Activated T-cell treated with anti-CD3 and anti-CD28 coated beads, Interleukin-2, amount 50 U/mL, for 1 hour (primary cell): ENCODE measurements at places on chromosomes 12 and 14.

GRCh38 chr12:64800640-64801039, 23.8 kb upstream of the TBC1D30 start:
- no peak for DNase-seq

- DNase-seq = no peak
These were observed 359.5 kb downstream of the CACNA1C start for GRCh38 chr12:2412305-2412643.

DNA sequence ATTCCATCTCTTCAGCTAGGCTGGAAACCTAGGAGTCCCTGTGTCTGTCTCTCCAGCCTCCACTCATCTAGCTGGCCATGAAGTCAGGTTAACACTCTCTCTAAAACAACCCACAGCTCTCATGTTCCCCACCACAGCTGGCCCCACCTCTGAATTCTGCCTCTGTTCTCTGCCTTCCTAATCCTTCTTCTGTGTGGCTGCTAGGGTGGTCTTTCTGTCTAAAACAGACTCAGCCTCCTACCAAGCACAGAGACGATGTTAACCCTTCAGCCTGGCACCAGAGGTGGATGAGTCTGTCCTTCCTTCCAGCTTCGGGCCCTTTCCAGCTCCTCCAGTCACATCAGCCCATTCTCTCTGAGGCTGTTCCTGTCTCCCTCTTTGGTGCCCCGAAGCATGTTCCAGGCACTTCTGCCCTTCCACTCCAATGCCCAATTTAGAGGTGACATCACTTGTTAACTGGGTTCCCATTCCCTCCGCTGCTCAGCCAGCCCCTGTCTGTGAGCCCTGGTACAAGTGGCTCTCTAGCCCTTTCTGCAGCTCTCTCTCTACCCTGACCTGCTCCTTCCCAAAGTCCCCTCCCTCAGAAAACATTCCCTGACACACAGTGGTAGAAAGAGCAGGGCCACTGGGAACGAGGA, 9.1 kb downstream of the FIGNL2 start:
- no peak for DNase-seq

GRCh38 chr12:43105426-43105981, 446.5 kb downstream of the ADAMTS20 start:
- no peak for DNase-seq

DNA sequence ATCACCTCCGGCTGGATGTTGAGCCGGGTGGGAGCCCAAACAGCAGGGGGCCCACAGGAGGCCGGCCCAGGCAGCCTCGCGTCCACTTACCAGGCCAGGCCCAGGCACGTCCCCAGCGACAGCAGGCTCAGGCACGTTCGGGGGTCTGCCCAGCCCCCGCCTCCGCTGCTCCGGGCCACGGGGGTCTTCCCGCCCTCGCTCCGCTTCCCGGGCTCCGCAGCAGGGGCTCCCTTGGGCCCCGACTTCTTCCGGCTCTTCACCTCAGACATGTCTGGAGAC, 216 bp downstream of the IKBIP start:
- no peak for DNase-seq

- no peak for DNase-seq
These were observed 45.5 kb downstream of the ATF7IP start for GRCh38 chr12:14410841-14411569.

DNA sequence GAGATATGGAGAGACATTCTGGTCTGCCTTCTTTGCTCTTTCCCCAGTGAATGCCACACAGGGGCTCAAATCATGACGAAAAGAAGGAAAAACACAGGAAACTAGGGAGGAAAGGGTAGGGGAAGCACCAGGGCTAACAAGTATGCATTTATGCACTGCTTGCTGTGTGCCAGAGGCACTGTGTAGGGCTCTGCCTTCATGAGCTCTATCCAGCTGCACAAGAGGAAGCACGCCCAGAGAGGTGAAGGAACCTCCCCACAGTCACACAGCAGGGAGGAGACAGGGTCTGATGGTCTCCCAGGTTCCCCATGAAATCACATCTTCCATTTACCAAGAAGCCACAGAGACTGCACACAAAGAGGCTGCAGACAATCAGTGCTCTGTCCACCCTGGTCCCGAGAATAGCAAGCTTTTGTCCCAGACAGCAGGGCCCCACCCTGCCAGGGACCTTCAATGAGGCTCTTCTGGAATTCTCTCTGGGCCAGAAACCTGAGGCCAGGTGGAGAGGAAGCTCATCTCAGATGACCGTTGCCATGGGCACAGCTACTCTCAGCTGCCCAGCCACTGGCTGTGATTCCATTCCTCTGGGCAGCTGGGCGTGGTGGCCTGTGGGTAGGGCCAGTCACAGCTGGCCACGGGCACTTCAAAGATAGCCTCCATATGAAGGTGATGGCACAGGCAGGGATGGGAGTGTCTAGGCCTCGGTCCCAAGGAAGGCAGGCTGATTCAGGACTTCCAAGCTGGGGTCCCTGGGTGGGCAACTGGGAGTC, 7.3 kb upstream of the TRPV4 start:
- no peak for DNase-seq

DNA sequence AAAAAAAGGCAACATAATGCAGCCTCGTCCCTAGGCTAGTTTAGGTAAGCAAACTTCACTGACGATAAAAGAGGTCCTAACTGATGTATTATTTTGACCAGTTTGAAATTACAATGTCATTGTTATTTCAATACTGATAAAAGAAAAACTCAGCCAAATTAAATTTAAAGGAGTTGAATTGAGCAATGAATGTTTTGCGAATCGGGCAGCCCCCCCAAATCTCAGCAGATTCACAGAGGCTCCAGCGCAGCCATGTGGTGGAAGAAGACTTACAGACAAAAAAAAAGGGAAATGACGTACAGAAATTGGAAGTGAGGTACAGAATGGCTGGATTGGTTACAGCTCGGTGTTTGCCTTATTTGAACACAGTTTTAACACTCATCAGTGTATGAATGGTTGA, 8.2 kb upstream of the LDHB start:
- DNase-seq = no peak

GRCh38 chr14:73764406-73765280, 50.5 kb upstream of the PNMA1 start:
- no peak for DNase-seq

- no peak for DNase-seq
These were observed 50.9 kb upstream of the TRAF3 start for GRCh38 chr14:102726191-102726949.

GRCh38 chr12:93425736-93426411, 15.9 kb downstream of the UBE2N start:
- DNase-seq = no peak

- no peak for DNase-seq
These were observed 54.8 kb upstream of the DYRK2 start for GRCh38 chr12:67593461-67594330.

DNA sequence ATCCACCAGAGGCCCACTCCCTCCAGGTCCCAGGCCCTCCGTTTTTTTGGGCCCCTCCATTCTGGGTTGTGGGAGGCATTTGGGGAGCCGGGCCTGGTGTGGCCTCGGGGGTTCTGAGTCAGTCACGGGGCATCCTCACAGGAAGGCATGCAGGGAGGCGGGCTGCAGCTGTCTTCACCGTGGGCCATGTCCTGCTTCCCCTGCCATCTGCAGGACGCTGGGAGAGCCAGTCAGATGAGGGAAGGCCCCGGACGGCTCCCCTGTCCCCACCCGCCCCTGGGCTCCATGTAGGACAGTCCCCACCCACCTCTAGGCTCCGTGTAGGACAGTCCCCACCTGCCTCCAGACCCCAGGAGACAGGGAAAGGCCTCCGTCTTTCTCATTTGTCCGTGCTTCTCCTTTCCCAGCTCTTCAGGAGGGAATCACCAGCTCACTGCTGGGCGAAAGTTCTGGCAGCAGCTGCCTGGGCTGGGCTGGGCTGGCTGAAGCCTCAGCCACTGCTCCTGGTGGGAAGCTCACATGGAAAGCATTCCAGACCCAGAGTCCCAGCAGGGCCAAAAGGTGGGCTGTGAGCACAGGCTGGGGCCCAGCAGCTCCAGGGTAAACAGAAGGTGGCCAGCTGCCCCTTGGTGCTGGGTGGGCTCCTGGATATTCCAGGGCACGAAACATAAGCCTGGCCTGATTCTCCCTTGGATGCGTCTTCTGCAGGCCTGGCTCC, 217.8 kb downstream of the KIF26A start:
- peak; percentile 9 for DNase-seq

- DNase-seq = no peak
These were observed at the start of gene MEG3 for GRCh38 chr14:100825713-100826331. Gene MEG3, plus strand, starts transcription at chr14:100826118.

DNA sequence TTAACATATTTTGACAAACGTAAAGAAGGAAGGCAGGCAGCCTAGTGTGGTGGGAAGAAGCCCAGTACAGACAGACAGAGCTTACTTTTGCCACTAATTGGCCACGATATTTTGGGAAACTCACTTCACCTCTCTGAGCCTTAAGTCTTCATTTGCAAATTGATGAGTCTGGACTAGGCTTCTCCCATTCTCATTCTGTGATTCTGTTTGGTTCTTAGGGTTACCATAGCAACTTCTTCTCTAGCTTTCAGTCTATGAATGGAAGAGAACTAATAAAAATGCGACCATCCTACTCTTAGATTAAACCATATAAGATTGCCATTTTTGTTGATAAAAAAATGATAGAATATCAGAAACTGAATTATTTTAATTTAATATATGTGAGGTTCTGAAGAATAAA, 210.5 kb downstream of the SNAPC1 start:
- no peak for DNase-seq

- DNase-seq = no peak
These were observed 72.2 kb downstream of the DENND5B start for GRCh38 chr12:31518680-31519227.

DNA sequence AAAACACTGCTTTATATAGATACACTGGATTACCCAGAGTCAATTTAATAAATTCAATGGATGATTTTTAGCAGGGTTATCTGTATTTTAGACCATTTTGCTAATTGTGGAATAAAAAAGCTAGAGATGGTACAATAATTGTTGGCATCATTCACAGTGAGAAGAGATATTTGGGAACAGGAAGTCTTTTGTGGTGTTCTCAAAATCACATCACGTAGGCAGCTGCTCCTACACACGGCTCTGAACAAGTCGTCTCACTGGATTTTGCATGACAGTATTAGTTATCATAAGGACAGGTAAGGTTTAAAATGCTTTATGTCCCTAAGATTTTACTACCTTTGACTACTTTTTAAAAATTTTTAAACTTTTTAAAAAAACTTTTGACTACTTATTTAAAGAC, 52.0 kb downstream of the PAPLN start:
- DNase-seq = no peak

DNA sequence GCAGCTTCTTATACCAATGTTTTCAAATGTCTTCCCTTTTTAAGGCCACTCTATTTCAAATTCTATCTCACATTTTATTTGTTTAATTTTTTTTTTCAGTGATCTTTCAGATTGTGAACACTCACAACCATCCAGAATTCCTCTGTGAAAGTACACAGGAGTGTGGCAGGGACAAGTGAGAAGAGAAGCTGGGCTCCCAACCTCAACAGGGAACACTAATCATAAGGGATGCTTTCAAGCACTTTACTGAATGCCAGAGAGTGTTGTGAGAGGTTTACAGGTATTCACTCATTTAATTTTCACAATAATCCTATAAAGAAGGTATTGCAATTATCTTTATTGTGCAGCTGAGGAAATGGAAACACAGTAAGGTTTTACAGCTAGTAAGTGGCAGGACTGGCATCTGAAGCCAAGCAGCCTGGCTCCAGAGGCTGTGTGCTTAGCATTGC, 60.1 kb upstream of the PYGL start:
- DNase-seq = no peak

GRCh38 chr12:122067548-122067947, 11.0 kb upstream of the MLXIP start:
- DNase-seq = no peak

DNA sequence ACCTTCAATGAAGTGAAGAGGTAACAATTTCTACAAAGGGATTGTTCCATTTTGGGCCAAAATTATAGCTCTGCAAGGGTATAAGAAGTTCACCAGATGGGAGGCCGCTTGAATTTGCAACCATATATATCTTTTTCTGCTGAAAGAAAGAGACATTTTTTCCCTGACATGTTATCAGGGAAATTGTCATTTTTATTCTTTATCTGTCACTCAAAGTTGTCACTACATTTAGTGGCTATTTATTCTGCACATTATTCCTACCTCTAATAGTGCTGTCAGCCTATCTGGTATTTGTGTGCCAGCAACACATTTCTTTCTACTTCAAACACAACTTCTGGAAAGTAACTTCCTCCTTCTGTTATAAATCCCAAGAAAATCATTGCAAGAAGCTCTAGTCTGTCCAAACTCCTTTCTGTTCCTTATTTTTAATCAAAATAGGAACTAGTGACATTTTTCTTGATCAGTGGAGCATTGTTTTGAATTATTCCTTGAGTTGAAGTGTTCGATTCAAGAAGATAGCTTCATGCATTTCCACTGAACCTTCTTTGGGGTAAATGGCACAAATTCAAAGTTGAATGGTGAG, 137.9 kb upstream of the ATP2B1 start:
- no peak for DNase-seq

GRCh38 chr14:30957813-30958370, 67.6 kb upstream of the AP4S1 start:
- DNase-seq = no peak

- DNase-seq = no peak
These were observed 66.7 kb downstream of the PTPN21 start for GRCh38 chr14:88488081-88488480.

- DNase-seq = no peak
These were observed 61.0 kb downstream of the PPM1A start for GRCh38 chr14:60309867-60310552.

GRCh38 chr12:58513852-58514251, 406.5 kb downstream of the LRIG3 start:
- DNase-seq = no peak

GRCh38 chr14:95503365-95504134, 12.9 kb downstream of the SYNE3 start:
- no peak for DNase-seq

DNA sequence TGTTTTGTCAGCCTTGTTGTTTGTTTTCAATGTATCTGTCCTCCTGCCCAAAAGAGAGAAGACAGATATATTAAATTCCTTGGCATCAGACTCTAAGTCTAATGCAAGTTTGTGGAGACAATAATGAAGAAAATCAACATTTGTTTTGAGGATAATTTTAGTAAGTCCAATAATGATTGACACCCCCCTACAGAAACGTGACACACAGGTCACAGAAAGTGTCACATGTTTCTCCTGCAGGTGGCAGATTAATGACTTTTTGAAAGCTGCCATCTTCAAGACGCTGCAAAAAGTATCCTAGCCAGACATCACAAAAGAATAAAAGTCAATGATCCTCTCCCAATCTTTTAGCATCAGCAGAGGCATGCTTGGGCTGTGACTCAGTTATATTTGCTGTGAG, 378.8 kb upstream of the TMPO start:
- no peak for DNase-seq

DNA sequence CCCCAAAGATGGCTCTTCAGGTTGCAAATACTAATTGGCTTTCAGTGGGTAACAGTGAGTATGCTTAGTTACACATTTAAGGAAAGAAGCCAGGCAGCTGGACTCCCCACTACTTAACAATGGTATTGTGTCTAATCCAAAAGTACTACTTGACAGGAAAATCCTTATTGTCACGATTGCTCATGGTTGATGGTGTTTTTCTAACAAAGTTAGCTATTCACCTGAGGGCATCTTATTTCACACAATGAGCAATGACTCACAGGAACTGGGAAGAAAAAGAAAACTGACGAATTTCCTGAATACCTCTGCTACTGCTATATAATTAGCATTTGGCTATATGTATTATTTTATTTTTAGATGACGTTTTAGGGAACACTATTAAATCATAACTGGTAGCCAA, 33.4 kb upstream of the ALG10 start:
- DNase-seq = no peak

GRCh38 chr12:44077294-44077693, 241.4 kb downstream of the TMEM117 start:
- no peak for DNase-seq
